KBM-7 (cell line): ENCODE measurements at places on chromosomes 2 and 18.
A peak's percentile ranks its signal among the peaks of the same experiment; 100 is the strongest.

- no peak for DNase-seq
Observed at GRCh38 chr18:13237641-13238040, 19.1 kb downstream of the LDLRAD4 start.

GRCh38 chr2:64065516-64065915 is 46.3 kb upstream of the VPS54 start:
- DNase-seq, result no peak

GRCh38 chr18:45458033-45458432 is 157.2 kb upstream of the SLC14A2 start:
- no peak for DNase-seq

DNA sequence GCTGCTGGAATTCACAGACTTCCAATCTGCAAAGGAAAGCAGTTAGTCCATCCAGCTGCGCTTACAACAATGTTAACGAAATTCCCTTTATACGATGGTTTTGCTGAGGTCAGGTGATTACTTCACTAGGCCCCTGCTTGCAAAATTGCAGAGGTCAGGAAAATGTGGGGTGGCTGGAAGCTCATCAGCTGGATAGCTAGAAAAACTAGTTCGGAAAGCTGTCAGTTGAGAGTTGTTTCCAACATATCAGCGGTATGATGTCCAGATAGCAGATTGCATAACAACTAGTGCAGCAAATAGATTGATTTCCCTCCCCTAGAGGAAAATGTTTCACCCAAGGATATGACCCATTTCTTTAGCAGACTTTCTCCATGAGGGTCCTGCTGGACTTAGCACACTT is 2021.1 kb upstream of the CELF4 start:
- no peak for DNase-seq

- no peak for DNase-seq
Observed at GRCh38 chr18:23885750-23886149, 128.8 kb upstream of the TTC39C start.

DNA sequence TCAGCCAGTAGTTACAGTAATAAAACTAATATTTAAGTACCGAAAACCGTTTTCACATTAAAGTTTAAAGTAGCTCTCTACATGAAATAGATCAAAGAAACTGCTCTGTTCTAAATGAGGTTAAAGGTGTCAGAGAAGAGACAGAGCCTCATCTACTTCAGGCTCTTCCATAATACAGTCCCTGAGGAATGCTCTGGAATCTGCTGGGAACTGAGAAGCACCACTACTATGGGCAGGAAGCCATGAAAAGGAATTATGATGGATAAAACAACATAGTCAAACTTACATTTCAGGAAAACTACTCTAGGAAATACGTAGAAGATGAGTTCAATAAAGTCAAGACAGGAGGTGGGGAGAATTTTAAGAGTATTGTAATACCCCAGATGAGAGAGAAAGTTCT is 60.0 kb downstream of the ROCK1 start:
- DNase-seq, result no peak

- no peak for DNase-seq
Observed at GRCh38 chr2:129024796-129025195, 706.1 kb upstream of the HS6ST1 start.

DNA sequence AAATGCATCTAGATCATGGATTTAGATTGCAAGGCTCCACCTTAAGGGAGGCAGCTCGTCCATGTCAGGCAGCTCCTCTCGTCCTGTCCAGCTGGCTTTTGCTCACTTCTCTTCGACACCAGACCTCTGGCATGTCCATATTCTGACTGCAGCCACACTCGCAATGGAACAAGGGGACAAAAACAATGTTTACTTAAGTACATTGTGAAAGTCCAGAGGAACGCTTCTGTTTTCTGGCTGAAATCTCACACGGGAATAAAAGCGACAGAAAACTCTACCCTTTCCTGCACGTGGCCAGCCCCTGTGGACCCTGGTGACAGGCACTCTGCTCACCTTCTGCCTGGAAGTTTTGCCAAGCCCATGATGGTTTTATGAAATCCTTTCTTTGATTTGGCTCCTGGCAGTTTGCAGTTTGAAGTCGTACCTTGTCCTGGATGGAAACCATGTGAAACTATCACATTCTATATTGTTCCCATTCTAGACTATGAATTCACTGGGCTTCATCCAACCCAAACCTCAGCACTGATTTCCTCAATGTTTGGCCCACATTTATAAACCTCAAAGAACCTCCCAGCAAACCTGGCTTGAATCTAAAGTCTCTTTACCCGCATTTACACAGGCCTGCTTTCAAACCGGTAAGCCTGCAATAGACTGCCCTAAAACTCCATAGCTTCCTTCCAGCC is 134.3 kb upstream of the PIEZO2 start:
- no peak for DNase-seq

DNA sequence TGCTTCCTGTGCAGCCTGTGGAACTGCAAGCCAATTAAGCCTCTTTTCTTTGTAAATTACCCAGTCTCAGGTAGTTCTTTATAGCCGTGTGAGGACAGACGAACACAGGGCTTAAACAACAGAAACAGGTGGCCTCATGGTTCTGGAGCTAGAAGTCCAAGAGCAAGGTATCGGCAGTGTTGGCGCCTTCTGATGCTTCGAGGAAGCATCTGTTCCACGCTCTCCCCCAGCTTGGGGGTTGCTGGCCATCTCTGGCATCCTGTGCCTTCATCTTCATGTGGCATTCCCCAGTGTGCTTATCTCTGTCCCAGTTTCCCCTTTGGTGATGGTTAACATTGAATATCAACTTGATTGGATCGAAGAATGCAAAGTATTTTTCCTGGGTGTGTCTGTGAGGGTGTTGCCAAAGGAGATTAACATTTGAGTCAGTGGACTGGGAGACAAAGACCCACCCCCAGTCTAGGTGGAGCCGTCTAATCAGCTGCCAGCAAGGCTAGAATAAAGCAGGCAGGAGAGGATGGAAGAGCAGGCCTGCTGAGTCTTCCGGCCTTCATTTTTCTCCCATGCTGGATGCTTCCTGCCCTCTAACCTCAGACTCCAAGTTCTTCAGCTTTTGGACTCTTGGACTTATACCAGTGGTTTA is 287.6 kb downstream of the PHLPP1 start:
- DNase-seq, result no peak

DNA sequence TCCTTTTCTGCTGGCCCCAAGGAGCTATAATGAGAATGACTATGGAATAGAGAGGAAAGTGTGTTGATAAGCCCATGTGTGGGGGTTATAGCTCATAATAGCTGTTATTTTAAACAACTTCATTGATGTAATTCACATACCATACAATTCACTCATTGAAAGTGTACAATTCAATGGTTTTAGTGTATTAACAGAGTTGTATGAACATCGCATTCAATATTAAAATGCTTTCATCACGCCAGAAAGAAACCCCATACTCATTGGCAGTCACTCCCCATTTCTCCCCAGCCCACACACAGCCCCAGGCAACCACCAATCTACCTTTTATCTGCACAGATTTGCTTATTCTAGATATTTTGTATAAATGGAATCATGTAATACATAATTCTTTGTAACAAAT is 139.6 kb upstream of the CYP1B1 start:
- no peak for DNase-seq

- DNase-seq, result no peak
Observed at GRCh38 chr2:13923823-13924222, 708.7 kb upstream of the LRATD1 start.

DNA sequence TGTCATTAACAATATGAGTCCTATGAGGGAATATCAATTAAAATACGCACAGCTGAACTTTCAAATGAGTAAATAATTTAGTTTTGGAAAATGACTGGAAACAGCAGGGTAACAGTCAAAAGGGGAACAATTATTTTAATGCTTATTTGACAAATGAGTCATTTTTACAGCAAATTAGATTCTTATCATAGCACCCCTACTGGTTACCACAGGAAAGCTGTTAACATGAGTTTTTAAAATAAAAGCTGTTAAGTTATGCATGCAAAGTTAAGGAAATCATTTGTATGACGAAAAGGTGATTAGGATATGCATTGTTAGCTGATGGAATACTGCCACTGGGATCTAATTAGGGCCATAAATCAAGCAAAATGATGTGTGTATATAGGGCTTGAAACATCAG is 435.1 kb upstream of the MEIS1 start:
- no peak for DNase-seq

- DNase-seq, result no peak
Observed at GRCh38 chr2:120818441-120818920, 82.8 kb downstream of the GLI2 start.

DNA sequence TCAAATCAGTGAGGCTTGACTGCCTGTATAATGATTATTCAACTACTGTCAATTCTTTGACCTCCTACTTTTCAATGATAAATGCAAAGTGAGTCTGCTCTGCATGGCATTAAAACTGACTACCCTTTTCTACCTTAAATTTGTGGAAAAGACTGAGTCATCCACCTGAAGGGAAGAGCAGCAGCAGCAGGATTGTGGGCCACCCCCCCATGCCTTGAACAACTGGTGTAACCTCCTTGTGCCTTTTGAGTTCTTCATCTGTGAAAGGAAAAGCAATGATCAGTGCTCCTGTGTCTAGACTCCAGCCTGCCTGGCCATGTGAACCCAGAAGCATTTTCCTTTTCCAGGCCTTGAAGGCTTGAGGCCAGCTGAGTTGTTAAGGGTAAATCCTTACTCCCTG is 102.9 kb downstream of the OSR1 start:
- no peak for DNase-seq

- DNase-seq, result no peak
Observed at GRCh38 chr2:29780906-29781305, 140.5 kb downstream of the ALK start.

GRCh38 chr2:58701688-58702301 is 460.7 kb upstream of the FANCL start:
- DNase-seq, result peak; percentile 29

- DNase-seq, result no peak
Observed at GRCh38 chr18:12540751-12541150, 117.2 kb downstream of the SPIRE1 start.

- peak; percentile 8 for DNase-seq
Observed at GRCh38 chr2:151638191-151638933, 95.9 kb downstream of the NEB start.

- no peak for DNase-seq
Observed at GRCh38 chr2:41906338-41906725, 141.5 kb upstream of the PKDCC start.

DNA sequence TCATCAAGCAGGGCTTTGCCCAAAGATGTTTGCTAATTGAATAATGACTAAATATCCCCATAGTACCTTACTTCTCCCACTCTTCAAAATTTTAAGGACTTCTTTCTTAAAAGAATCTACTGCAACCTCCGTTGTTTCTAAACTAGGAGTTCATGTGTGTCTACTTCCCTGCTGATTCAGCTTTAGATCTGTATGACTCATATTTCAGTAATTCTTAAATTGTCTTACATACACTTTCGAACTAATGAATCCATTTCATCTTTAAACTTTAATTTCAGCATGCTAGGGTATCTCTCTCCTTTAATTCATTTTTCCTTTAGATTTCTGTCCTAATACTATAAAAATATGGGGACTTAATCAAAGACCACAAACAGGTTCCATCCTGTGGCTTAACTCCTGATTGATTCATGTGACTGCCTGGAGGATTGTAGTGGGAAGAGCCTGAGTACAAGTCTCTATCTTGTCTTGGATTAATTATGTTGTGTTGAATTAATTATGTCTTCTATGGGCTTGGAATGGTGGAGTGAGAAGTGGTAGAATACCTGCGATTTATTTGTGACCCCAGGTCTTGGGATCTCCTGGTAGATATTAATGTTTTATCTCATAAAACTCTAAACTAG is 24.9 kb upstream of the COL5A2 start:
- DNase-seq, result no peak

GRCh38 chr2:171436307-171436706 is 2.3 kb downstream of the DCAF17 start:
- no peak for DNase-seq

DNA sequence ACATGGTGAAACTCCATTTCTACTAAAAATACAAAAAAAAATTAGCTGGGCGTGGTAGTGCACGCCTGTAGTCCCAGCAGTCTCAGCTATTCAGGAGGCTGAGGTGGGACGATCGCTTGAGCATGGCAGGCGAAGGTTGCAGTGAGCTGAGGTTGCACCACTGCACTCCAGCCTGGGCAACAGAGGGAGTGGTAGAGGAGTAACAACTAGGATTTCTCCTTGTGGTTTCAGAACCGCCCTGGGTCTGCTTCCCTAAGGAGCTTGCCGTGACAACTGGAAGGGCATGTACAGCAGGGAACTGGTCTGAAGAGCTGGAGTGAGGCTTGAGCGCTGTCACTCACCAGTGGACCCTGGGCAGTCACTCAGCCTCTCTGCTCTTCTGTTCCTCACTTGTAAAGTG is 29.1 kb downstream of the REEP1 start:
- DNase-seq, result no peak

GRCh38 chr2:105645938-105646773 is 98.6 kb upstream of the NCK2 start:
- no peak for DNase-seq

- DNase-seq, result peak; percentile 48
Observed at GRCh38 chr2:105521176-105521575, 122.3 kb upstream of the FHL2 start.
